ENCODE measurements at places on chromosomes 7 and 10. TPM values are rescaled to one million over a fixed set of nuclear protein-coding genes. Genes with fewer than 3 reads are reported as not detected.

DNA sequence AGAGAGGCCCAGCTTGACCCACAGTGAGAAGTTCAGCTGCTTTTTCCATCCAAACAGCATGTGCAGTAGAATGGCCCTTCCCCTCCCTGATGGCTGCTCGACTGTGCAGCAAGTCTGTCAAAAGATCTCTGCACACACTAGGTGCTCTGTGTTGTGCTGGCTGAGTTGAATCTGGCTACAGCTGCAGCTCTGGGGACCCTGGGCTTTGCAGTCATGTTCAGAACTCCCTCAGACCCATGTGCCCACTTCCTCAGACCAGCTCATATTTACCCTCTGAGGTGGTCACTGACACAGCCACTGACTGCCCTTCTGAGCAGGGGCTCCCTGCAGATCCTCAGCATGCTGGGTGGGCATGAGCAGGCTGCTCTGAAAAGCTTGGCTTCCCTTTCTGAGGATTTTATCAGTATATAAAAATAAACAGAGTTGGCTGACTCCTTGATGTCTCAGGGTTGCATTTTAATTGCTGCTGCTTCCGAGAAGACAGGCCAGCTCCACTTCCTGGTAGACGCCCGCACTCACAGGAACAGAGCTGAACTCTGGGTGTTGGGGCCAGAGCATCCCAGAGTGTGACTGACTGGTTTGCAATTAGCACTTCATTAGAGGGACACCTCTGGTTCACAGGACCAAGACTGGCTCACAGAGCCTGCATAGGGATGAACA lies 507.9 kb downstream of the RPS24 start:
- DNase-seq = no peak

DNA sequence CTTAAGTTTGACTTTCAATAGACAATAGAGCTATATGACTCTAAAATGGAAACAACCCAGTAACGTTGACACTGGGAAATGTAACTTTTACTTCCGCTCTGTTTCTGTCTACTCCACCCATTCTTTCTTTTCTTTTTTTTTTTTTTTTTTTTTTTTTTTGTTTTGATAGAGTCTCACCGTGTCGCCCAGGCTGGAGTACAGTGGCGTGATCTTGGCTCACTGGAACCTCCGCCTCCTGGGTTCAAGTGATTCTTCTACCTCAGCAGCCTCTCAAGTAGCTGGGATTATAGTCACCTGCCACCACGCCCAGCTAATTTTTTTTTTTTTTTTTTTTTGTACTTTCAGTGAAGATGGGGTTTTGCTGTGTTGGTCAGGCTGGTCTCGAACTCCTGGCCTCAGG lies 13.9 kb downstream of the PRSS2 start:
- DNase-seq = no peak

DNA sequence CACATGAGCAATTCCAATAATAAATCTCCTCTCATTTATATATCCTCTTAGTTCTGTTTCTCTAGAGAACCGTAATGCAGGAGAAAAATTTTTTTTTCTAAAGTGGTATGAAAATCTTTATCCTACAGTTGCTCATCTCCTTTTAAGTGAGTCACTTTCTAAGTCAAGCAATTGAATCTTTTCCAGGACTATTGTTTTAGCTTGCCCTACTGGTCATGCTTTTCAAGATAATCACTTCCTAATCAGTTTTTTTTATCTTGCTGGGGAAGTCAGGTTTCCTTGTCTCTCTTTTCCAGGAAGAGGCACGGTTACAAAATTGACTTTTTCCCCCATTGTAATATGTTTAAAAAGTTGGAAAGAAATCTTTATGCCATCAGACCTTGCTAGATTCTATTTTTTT lies 44.0 kb downstream of the INPP5F start:
- DNase-seq = no peak

GRCh38 chr7:378551-379455 lies 88.8 kb downstream of the FOXL3 start:
- DNase-seq = no peak

GRCh38 chr7:142104550-142105527 lies 6.7 kb upstream of the MGAM2 start:
- DNase-seq = no peak

- DNase-seq = no peak
Measured at GRCh38 chr10:84075226-84076046, 63.9 kb upstream of the GHITM start.

DNA sequence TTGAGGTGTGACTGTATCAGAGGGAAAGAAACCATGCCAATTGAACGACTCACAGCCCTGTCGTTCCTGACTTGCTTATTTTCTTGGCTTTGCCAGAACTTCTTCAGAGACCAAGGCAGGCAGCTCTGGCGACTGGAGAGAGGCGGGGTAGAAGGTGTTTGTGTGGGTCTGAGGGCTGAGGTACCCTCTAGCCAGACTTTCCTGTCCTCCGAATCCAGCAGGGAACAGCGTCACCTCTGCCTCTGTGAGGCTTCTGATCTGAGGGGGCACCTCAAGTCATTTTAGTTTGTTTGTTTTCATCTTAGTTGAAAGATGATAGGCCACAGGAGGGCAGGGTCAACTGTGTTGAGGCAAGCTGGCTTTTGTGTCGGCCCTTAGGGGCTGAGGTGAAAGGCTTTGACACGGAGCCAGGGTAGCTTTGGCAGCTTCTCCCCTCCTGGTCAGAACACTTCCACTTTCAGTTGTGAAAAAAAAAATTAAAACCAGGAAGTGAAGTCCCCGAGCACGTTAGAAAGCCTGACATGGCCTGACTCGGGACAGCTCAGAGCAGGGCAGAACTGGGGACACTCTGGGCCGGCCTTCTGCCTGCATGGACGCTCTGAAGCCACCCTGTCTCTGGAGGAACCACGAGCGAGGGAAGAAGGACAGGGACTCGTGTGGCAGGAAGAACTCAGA lies 1.9 kb downstream of the ACSL5 start:
- DNase-seq = no peak

Gene HOXA10
- total RNA-seq = 36.7 TPM

Gene WNT8B
- total RNA-seq = not detected

Measured in epithelial cell of proximal tubule (primary cell).